ENCODE measurements at places on chromosomes 1 and 21.

DNA sequence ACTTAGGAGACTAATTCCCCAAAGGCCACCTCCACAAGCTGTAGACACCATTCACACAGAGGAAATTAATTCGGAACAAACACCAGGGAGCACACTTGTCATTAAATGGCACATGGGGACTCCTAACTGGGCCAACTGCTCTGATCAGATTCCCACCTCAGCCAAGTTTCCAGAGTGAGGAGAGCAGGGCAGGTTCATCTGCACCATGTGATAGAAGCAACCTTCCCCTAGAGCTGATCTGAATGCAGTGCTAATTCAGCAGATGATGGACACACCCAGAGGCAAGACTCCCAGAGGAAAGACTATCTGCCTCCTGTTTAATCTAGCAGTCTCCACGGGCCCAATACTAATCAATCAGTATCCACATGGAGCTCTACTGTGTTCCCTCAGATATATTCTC is 147.0 kb downstream of the VAV3 start:
- DNase-seq: no peak

DNA sequence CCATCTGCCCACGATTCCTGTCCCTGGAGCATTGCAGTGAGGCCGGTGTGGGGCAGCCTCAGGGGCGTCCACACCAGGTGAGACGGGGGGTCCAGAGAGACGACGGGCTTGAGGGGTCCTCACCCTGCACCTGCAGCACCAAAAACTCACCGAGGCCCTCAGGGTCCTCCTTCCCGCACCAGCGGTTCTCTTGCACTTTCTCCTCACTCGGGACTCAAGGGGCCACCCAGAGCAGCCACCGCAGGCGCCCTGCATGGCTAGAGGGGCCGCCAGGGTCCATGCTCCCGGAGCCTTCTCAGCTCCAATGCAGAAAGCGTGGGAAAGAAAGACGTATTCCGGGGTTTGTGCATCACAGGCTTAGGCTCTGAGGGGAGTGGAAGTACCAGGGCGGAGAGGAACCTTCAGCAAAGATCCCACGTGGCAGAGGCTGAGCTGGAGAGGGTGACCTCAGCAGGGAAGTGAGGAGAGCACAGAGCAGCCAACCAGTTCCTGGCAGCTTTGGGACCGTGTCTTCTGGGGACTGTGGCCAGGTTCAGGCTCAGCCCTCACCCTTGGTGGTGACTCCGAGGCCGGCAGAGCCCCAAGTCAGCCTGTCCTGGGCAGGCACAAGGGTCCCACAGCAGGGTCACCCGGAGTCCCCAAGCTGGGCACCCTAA is 19.5 kb upstream of the COL6A2 start:
- DNase-seq: peak; percentile 56

GRCh38 chr1:25770541-25771220 is 29.3 kb upstream of the SELENON start:
- DNase-seq: no peak

DNA sequence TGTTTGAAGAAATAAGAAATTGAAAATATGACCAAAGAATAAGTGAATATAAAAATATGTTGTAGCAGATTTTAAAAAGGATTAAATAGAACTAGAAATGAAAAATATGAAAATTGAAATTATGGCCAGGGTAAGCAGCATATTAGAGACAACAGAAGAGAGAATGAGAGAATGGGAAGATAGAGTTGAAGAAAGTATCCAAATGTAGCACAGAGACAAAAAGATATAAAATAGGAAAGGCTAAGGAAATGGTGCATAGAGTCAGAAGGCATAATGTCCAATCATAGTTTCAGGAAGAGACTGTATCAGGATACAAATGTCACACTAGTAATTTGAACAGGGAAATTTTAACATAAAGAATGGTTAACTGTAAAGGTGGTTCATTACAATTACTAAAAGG is 29.5 kb downstream of the AZIN2 start:
- DNase-seq: no peak

- no peak for DNase-seq
These were observed 6.6 kb upstream of the CD46 start for GRCh38 chr1:207745285-207745684.

DNA sequence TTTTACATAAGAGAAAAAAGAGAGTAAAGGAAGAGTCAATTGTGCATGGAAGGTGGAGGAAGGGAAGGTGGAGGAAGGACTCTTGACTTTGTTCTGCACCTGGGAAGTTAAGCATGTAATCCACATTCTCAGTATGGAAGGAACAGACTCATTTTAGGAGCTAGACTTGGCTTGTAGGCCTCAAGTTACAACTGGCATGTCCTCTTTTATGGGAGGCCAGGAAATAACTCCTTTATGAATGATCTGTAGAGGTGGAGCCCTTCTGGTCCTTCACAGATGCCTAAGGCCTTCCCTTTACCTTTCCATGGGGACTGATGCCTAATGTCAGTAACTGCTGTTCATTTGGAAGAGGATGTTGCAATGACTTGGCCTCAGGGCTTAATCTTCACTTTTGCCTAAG is 29.4 kb upstream of the CCSAP start:
- no peak for DNase-seq

- peak; percentile 63 for DNase-seq
These were observed 31.2 kb downstream of the CDCA8 start for GRCh38 chr1:37723390-37724078.

DNA sequence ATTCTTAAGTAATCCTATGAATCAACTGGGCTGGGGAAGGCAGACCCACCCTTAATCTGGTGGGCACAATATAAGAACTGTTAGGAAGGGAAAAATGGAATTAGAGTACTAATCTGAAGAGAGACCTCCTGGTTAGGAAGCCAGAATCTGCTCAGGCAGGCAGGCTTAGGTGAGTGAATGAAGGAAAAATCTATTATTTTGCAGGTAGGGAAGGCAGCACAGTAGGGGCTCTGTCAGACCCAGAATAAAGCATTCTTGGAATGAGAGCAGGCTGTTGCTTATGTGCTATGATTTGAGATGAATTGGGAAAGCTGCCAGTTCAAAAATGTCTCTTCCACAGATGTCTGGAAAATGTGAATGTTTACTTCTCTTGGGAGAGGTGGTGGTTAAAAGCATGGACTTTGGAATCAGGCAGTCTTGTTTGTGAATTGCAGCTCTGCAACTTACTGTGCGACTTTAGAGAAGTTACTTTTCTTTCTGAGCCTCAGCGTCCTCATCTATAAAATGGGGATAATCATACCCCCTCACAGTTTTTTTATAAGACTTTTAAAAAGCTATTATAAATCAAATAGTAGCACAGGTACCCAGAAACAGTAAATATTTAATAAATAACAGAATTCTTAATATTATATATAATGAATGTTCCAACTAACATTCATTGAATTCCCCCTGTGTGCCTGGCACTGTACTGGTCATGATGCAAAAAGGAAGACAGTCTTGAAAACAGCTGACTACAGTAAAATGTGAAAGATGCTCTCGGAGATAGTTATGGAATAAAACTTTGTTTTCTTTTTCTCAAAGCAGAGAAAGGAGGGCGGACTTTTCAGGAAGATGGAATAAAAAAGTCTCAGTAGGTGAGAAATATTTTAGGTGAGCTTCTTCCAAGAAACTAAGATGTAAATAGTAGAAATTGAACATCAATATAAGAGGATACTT is 15.3 kb upstream of the ZNF644 start:
- no peak for DNase-seq

DNA sequence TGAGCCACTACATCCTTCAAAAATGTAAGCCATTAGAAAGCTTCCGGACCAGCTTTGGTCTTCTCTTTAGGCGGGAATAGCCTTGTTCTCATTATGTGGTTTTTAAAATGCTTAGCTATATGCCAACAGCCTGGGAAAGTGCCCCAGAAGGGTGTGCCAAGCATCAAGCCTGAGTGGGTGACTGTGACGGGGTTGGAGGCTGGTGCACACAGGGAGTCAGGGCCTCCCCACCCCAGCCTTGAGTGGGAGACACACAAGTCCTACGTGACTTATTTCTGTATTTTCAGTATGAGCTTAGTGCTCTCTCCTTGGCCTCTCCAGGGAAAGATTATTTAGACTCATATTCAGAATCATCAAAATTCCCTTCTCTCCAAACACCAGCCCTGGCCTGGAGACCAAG is 9.8 kb downstream of the UBASH3A start:
- DNase-seq: peak; percentile 28

DNA sequence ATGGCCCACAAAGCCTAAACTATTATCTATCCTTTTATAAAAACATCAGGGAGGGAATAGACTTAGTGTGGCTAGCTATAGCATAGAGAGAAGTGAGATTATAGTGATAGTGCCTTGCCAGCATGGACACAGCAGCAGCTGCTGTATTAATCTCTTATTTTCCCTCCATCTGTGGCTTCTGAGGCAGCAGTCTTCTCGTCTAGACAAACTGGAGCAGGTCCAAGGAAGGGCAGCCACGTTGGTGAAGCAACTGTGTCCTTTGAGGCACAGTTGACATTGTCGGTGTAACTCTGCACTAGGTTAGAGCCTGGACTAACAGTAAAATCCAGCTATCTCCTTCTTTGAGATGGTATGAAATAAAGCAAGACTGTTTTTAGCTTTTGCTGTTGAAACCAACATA is 131.3 kb downstream of the CACHD1 start:
- no peak for DNase-seq

- DNase-seq: no peak
These were observed 83.5 kb downstream of the INTS7 start for GRCh38 chr1:211951856-211952255.

DNA sequence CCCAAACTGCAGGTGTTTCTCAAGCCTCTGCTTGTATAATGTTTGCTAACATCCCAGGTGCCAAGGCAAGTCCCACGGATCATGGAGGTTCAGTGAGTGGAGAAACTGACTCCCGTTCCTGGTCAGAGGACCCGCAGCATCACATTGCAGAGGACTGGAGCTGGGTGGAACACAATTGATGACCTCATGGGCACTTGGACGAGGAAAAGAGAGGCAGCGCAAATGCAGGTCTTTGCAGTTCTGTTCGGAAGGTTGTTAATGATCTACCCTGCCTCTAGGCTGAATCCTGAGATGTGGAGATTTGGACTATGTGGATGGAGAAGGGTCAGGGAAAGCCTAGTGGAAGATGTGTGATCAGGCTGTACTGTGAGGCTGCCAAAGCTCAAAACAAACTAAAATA is 192.9 kb downstream of the DUSP10 start:
- DNase-seq: no peak

DNA sequence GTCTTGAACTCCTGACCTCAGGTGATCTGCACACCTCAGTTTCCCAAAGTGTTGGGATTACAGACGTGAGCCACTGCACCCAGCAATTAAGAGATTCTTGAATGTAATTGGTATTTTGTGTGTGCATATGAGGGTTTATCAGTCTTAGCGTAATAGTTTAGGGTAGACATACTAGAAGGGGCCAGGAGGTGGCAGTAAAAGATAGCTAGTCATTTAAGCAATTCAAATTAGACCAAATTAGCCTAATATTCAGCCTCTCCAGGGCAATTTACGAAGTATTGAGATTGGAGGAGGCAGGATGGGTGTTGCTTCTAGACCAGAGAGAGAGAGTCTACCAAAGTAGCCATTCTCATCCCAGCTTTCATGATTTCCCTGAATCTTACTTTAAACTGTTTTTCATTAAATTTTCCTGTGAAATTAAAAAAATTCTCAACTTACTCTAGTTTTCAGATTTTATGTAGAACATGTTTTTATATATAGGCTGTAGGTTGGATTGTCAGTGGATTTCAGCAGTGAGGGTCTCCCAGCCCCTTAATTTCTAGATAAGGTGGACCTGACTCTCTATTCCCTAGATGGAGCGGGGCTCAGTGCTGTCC is 119.7 kb downstream of the HHAT start:
- no peak for DNase-seq

DNA sequence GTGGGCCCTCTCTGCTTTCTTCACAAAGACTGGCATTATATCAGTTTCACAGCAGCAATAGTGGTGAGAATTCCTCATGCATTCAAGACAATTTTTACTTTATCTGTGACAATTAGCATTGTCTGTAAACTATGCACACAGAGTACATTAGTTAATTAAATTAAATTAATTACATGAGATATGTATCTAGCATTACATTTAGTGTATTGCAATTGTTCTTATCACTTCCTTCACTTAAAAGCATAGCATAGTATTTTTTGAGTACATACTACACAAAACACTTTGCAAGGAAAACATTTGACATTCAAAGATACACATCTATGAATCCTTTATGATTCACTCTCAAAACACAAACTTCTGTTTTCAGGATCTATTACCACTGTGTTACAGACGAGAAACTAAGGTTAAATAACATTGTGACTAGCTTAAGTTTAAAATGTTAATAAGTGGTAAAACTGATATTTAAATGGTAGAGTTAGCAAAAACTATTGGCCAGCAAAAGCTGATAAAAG is 1542.6 kb downstream of the PLA2G4A start:
- no peak for DNase-seq

GRCh38 chr1:115411371-115412063 is 73.5 kb upstream of the NGF start:
- DNase-seq: no peak

- peak; percentile 79 for DNase-seq
These were observed 113.1 kb upstream of the IRF2BP2 start for GRCh38 chr1:234722904-234723720.

GRCh38 chr1:173222149-173223030 is 15.3 kb upstream of the TNFSF4 start:
- no peak for DNase-seq

GRCh38 chr1:8986814-8987190 is 39.4 kb downstream of the SLC2A7 start:
- no peak for DNase-seq

GRCh38 chr1:230972855-230973271 is 5.8 kb downstream of the TTC13 start:
- no peak for DNase-seq

Data from left forelimb (tissue), 1 donor.